ENCODE measurements at places on chromosomes 16 and 17.
A peak's percentile ranks its signal among the peaks of the same experiment; 100 is the strongest.

GRCh38 chr17:43722870-43723665, 35.5 kb downstream of the SOST start:
- DNase-seq, result no peak

- no peak for DNase-seq
Measured at GRCh38 chr16:22815863-22816262, 1.9 kb downstream of the HS3ST2 start.

DNA sequence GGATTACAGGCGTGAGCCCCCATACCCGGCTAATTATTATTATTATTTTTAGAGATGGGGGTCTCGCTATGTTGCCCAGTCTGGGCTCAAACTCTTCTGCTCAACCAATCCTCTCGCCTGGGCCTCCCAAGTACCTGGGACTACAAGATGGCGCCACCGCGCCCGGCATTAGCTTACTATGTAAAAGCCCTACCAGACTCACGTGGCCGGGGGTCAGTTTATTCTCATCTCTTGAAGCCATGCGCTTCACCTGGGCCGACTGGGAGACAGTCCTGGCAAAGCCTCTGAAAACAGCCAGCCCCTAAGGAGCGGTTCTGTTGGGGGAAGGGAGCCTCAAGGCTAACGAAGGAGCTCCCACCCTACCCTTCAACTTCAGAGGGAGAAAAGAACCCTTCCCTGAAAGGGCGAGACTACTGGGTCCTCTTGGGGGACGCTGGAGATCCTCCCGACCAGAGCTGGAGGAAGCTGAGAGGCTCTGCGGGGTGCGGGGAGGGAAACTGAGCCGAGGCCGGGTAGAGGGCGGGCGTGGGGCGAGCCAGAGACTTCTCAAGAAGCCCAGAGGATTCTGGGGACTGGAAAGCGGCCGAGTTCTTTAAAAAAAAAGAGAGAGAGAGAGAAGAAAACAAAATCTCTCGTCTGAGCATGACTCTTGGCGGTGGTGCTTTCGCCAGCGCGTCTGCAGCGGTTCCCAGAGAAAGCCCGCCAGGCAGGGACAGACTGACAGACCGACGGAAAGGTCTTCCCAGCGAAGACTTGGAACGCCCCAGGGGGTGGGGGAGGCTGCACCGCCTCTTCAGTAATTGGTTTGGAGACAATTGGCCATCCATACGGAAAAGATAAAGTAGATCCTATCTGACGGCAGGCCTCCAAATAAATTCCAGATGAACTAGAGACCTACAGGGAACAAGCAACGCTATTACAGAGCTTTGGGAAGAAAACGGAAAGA, 5.6 kb upstream of the TUBG2 start:
- DNase-seq, result no peak

GRCh38 chr16:86987746-86988670, 329.2 kb downstream of the C16orf95 start:
- DNase-seq, result no peak

- DNase-seq, result no peak
Measured at GRCh38 chr17:80112471-80113032, 11.2 kb downstream of the GAA start.

DNA sequence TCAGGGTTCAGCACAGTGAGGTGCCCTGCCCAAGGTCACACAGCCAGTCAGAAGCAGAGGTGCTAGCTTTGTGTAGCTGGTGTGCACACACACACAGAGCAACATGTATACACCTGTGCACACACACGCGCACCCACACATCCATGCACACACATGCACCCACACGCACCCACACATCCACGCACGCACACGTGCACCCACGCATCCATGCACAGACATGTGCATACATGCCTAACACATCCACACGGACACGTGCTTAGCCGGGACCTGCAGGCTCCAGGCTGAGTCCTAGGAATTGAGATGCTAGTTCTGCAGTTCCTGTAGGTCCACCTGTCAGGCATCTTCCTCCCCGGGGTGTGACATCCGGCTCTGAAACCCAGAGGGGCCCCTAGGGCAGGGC, 13.0 kb upstream of the DPEP1 start:
- no peak for DNase-seq

GRCh38 chr17:27579304-27579703, 51.7 kb upstream of the LGALS9 start:
- DNase-seq, result no peak

GRCh38 chr16:75477680-75478473, 13.4 kb upstream of the TMEM170A start:
- no peak for DNase-seq

DNA sequence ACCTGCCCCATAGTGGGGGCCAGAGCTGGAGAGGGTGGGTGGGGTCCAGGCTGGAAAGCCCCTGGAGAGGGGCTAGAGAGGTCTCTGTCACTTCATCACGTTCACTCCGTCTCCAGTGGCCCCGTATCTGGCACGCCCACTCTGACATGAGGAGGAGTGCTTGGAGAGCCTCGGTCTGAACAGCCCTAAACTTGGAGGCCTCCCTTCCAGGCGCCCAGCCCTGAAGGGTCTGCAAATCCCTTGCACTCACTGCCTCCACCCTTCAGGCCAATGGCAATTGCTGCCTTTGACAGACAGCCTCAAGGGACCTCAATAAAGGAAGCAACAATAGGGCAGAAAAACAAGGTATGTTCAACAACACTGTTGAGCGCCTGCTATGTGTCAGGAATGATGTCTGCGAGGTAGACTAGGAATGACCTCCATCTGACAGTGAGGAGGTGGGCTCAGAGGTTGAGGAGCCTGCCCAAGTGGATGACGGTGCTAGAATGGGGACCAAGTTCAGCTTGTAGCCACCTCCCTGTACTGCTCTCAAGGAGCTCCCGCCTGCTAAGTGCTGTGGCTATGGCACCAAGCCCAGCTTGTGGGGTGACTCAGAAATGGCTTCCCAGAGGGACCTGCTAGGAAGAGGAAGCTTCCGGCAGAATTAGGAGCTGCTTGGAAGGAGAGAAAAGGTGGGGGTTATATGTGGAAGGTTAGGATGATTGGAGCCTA, 2.9 kb upstream of the EPX start:
- no peak for DNase-seq

DNA sequence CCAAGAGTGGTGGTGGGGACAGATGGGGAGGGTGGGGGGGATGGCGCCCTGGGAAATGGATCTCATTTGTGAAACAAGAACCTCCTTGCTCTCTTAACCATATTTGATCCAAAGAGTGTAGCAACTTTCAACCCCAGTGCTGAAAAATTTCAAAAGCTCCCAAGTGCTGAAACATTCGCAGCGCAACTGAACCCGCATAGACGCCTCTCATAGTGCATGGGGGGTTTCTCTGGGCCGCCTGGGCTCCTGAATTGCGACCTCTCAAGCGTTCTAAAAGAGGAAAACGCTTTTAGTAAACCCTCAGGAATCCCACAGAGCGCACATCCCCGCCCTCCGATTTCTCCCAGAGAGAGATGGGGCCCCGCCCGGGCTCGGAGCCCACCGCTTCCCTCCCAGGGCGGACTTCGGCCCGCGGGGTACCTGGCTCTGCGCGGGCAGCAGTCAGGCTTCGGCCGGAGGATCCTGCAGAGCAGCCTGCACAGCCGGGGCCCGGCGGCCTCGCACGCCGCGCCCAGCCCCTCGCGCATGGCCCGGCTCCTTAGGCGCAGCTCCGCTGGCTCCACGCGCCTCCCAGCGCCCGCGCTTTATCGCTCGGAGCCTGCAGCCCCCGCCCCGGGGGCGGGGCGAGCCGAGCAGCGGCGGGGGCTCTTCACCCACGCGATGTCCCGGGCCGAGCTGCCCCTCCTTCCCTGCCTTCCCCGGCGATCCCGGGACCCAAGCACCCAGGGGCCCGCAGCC, 7.0 kb downstream of the NOS2 start:
- DNase-seq, result no peak

GRCh38 chr17:57442914-57443571, 186.7 kb downstream of the MSI2 start:
- peak; percentile 22 for DNase-seq

DNA sequence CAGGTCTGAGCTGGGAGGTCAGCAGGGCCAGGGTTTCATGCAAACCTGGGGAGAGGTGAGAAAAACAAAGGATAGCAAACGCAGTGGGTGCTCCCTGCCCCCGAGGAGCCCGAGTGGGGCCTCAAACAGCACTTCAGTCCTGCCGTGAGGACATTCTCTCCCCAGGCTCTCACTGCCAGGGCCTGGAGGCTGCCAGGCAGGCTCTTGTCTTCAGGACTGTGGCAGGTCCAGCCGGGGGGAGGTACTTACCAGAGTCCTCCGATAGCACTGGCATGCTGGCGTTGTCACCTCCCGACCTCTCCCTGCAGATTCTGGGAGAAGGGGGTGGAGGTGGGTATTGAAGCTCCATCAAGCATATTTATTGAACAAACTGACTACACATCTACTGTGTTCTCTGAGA, 1.3 kb downstream of the MPP3 start:
- no peak for DNase-seq

- DNase-seq, result no peak
Measured at GRCh38 chr16:66382966-66383299, 16.4 kb downstream of the CDH5 start.

DNA sequence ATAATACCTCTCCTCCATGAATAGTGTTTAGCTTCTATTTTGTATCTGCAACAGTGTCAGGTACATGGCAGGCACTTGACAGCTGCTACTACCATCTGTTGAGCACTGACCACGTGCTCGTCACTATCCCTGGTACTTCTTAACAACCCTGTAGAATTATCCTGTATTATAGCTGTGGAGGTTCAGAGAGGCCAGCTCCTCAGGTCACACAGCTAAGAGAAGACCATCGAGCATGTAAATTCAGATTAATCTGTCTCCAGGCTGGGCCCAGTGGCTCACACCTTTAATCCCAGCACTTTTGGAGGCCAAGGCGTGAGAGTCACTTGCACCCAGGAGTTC, 26.3 kb downstream of the WSB1 start:
- DNase-seq, result no peak

- no peak for DNase-seq
Measured at GRCh38 chr16:11682655-11683096, 14.4 kb downstream of the SNN start.

GRCh38 chr17:41540921-41541625, 13.0 kb upstream of the KRT19 start:
- no peak for DNase-seq

DNA sequence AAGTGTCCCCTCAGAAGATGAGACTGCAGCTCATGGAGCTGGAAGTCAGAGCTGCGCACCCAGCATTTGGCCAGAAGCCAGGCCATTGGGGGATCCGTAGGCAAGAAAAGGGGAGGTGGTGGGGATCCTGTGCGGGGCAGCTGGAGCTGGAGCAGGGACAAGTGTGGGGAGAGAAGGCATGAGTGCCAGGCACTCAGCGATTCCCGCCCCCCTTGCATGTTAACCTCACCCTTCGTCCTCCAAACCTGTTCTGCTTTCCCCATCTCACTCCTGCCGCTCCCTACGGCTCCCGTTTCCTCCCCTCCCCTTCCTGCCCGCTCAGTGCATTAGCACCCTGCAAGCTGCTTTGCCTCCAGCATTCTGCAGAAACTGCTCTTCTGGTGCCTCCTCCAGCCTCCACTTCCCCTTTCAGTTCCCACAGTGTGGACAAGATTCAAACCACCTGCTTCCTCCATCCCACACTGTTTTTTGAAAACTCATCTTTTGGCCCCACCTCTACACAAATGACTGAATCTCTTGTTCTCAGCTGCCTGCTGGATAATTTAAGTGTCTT, 5.6 kb downstream of the ALOX15 start:
- DNase-seq, result no peak

Data from stimulated activated CD4-positive, alpha-beta T cell treated with anti-CD3 and anti-CD28 coated beads, TNF-alpha, amount 100 ng/mL, for 1 hour (primary cell).